ENCODE measurements at places on chromosomes 3 and 15.

GRCh38 chr15:75067123-75067830 is 43.9 kb downstream of the PPCDC start:
- no peak for DNase-seq

GRCh38 chr15:62119227-62119864 is 45.7 kb downstream of the C2CD4B start:
- no peak for DNase-seq

- DNase-seq, result peak; percentile 73
Measured at GRCh38 chr3:56976651-56977560, 83.6 kb upstream of the SPATA12 start.

DNA sequence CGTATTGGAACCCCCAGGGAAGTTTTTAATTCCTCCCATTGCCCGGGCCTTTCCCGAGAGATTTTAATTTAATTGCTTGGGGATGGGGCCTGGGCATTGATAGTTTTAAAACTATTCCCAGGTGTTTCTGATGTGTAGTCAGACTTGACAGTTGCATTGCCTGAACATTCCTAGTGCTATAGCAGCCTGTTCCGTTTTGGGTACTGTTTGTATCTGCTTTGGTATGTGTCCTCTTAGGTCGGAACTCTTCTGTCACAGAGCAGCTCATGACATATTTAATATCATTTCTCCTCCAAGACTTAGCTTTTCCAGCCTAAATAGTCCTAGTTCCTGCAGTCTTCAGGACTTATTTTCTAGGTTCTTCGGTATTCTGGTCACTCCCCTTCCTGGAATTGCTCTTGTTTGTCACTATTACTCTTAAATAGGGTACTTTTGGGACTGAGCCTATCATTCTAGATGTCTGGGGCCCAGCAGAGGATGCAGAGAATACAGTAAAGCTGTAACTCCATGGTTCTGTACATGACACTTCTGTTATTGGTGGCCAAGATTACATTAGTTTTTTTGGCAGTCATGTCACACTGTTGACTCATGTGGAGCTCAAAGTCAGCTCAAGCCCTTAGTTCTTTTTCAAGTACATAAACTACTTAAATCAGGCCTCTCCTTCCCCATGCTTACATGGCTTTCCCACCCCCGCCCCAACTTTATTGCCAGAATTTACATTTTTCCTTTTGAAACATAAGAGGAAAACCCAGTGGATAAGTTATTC is 81.5 kb downstream of the BBX start:
- DNase-seq, result no peak

DNA sequence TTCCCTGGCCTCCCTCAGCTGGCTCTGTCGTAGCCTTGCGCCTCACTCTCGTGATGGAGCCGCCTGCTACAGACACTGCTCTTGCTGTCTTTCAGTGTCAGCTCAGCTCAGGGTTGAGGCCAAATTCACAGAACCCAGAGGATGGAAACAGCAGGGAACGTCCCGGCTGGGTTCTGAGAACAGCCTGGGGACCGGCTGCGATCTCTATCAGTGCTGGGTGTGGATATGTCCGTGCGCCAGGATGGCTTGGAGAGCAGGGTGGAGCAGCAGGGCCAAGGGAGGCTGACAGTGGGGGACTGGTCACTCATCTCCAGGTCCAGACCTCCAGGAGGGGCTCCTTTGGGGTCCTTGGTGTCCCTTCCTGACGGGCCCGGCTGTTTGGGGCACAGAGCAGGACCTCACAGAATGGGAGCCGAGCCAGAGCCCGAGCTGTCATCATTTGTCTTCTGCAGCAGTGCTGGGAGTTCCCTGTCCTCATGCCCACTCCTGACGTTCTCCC is 18.4 kb downstream of the KLF15 start:
- no peak for DNase-seq

GRCh38 chr15:69518806-69519205 is 66.2 kb downstream of the RPLP1 start:
- DNase-seq, result no peak

- no peak for DNase-seq
Measured at GRCh38 chr15:66080717-66081398, 172.7 kb downstream of the MEGF11 start.

- peak; percentile 68 for DNase-seq
Measured at GRCh38 chr3:111668888-111669488, 73.8 kb upstream of the ZBED2 start.

GRCh38 chr3:150868282-150868681 is 37.0 kb downstream of the MINDY4B start:
- no peak for DNase-seq

- no peak for DNase-seq
Measured at GRCh38 chr15:95760508-95760907, 570.0 kb upstream of the NR2F2 start.
